ENCODE measurements at places on chromosomes 7 and 10.
A peak's percentile ranks its signal among the peaks of the same experiment; 100 is the strongest.

GRCh38 chr10:14873090-14873760 lies 5.4 kb upstream of the SUV39H2 start:
- DNase-seq, result peak; percentile 41

DNA sequence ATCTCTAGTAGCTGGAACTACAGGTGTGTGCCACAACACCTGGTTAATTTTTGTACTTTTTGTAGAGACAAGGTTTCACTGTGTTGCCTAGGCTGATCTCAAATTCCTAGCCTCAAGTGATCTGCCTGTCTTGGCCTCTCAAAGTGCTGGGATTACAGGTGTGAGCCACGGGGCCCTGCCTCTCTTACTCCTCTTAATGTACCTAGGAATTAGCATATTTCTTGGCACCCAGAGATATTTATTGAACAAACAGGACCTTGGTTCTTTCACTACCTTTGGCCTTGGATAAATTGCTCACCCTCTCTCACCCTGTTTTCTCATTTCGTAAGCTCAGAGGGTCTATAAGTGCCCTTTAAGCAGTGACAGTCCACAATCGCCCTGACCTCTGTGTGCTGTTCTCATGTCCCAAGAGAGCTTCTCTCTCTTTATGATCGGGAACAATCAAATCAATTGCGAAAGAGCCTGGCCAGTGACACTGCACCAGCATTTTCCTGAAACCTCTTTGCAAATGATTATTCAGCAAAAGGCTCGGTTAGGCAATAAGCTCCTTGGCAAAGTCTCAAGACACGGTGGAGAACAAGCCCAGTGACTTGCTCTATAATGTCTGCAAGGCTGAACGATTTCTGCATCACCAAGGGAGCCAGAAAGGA lies 117.7 kb downstream of the APBB1IP start:
- peak; percentile 61 for DNase-seq

- DNase-seq, result no peak
Observed at GRCh38 chr10:119597405-119598186, 832 bp upstream of the TIAL1 start.

GRCh38 chr7:31335161-31335856 lies 5.2 kb downstream of the NEUROD6 start:
- DNase-seq, result no peak

DNA sequence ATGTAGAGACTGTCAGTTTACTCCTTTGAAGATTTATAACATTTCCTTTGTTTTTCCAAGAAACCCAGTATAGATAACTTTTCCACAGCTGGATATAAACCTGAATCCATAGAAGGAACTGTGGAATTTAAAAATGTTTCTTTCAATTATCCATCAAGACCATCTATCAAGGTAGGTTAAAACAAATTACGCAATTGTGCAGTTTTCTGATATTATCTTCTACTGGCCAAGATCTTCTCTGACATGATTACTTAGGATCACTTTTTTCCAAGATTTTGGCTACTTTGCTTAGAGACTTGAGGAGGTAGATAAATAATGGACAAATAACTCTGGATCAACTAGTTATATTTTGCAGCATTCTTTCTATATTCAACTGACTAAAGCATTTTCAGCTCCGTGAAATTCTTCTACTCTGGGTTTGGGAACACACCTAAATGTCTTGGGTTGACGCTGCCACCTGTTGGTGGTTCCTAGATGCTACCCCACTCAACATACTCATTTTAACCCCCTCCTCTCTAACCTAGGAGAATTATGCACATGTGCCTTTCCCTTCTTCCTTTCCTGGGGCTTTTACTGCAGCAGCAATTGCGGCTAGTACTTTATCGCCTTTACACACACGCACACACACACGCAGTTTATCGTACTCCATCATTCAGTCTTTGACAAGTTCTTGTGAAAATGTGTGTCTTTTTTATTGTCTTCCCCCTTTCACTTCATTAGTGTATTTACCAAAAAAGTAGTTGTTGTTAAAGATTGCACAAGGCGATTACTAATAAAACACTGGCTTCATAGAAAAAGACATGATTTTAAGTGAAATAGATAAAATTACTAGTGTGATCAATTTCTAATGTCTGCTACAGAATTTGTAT lies 32.7 kb downstream of the ABCB5 start:
- DNase-seq, result peak; percentile 83

DNA sequence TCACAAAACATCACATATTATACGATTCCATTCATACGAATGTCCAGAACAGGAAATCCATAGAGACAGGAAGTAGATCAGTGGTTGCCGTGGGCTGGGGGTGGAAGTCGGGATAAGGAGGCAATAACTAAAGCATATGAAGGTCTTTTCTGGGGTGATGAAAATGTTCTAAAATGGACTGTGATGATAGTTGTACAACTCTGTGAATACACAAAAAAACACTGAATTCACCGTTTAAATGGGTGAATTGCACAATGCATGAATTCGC lies 3.2 kb upstream of the INSIG1 start:
- no peak for DNase-seq

DNA sequence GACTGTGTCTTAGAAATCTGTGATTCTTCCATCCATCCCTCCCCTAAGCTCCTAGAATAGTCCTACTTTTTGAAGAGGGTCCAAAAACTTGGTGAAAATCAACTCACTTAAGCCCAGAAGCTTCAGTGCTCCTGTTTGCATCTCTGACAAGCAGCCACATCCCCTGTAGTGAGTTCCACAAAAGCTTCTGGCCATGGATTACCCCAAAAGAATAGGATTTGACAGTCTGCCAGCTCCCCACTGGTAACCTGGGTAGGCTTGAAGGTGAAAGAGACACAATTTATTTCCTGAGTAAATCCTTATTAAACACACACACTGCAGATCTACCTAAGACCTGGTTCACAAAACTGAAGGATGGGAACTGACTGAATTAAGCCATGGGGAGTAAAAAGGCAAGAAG lies 46.5 kb downstream of the LGI1 start:
- no peak for DNase-seq

DNA sequence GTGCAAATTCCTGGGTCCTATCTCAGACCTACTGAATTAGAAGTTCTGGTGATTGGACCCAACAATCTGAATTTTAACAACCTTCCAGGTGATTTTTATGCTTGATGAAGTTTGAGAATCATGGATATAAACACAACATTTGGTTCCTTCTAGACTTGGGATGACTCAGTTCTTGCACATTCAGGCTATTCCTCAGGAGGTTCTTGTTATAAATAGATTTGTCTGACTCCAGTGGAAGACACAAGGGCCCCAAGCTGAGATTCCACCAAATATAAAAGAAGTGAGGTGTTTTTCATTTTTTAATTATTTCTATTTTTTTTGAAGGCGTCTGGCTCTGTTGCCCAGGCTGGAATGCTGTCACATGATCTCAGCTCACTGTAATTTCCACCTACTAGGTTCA lies 9.4 kb upstream of the TAS2R16 start:
- peak; percentile 29 for DNase-seq

DNA sequence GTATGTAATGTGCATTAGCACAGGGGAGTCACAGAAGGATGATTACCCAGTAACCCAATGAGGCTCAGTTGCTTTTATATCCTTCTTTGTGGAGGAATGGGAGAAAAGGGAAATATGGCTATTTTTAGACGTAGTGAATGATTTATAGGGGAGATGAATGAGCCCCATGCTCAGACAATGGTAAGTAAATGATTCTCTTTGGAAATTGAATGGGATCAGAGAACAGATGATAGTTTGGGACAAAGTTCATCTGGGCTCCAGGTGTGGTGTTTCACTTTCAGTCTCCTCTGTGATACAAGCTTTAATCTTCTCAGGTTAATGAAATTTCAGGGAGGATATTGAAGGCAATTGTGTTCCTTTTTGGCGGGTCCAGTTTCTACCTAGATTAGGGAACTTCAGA lies 63.0 kb upstream of the MPP7 start:
- no peak for DNase-seq

DNA sequence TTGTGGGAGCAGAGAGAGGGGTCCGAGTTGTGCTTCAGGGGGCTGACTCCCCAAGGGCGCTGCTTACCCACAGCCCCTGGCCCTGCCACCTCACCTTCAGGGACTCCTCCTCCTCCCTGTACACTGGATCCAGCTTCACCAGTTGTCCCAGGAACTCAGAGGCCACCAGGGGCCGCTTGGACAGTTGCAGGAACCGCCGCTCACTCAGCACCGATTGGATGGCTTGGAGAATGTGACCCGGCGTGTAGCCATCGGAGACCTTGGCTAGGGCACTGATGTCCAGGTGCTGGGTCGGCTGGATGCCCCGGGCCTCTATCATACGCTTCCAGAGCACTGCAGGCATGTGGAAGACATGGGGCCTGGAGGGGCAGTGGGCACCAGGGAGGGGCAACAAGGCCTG lies 4.5 kb upstream of the ASB10 start:
- DNase-seq, result no peak

GRCh38 chr7:19322002-19322401 lies 176.8 kb upstream of the FERD3L start:
- no peak for DNase-seq

- no peak for DNase-seq
Observed at GRCh38 chr7:122492007-122492406, 187.5 kb upstream of the FEZF1 start.

GRCh38 chr7:158125091-158125490 lies 462.5 kb downstream of the PTPRN2 start:
- DNase-seq, result no peak

- DNase-seq, result no peak
Observed at GRCh38 chr10:30073045-30073766, 13.8 kb upstream of the JCAD start.

- DNase-seq, result no peak
Observed at GRCh38 chr7:117237646-117238045, 85.2 kb downstream of the WNT2 start.

- peak; percentile 14 for DNase-seq
Observed at GRCh38 chr10:76035206-76036110, 604.0 kb downstream of the LRMDA start.

- DNase-seq, result no peak
Observed at GRCh38 chr10:78218798-78219490, 185.3 kb downstream of the RPS24 start.

GRCh38 chr7:88140947-88141346 lies 78.9 kb downstream of the SRI start:
- DNase-seq, result peak; percentile 61
